ENCODE measurements at places on chromosomes 6 and 20. TPM values are rescaled to one million over a fixed set of nuclear protein-coding genes. Genes with fewer than 3 reads are reported as not detected.

- H3K27me3 ChIP-seq = peaks cover 41% of the 10 kb centered on the region
- no peak overlapping the region for H3K4me3 ChIP-seq
- no peaks in the 10 kb centered on the region for H3K36me3 ChIP-seq
Observed at GRCh38 chr20:63148696-63149095, 67.2 kb downstream of the YTHDF1 start.

DNA sequence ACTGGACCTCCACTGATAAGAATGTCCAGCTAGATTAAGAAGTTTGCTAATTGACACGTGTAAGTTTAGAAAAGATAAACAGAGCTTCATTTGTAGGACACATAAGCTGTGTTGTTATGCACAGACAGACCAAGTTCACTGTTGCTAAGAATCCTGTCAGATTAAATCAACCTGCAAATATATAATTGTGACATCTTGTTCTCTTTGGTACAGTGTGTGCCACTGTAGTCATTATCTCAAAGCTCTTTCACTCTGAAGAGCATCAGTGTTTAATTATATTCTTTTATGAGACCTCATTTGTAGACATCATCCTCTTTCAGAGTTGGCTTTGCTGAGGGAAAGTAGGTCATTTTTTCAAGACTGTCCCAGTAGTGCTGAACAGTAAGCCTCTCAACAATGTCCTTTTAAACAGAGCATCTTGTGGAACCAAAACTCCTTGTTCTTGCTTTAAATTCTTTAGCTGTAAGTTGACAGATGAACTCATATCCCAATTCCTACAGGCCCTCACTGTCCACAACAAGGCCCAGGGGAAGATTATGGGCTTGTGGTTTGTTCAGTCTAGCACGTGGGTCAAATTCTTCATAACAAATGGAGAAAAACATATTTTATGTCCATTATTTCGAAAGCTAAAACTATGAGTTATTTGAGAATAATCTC, 252.4 kb downstream of the HDGFL1 start:
- no peak overlapping the region for H3K4me3 ChIP-seq
- H3K4me1 ChIP-seq = no peaks in the 10 kb centered on the region
- H3K27me3 ChIP-seq = no peaks in the 10 kb centered on the region
- no peak overlapping the region for H3K27ac ChIP-seq
- no peaks in the 10 kb centered on the region for H3K36me3 ChIP-seq

DNA sequence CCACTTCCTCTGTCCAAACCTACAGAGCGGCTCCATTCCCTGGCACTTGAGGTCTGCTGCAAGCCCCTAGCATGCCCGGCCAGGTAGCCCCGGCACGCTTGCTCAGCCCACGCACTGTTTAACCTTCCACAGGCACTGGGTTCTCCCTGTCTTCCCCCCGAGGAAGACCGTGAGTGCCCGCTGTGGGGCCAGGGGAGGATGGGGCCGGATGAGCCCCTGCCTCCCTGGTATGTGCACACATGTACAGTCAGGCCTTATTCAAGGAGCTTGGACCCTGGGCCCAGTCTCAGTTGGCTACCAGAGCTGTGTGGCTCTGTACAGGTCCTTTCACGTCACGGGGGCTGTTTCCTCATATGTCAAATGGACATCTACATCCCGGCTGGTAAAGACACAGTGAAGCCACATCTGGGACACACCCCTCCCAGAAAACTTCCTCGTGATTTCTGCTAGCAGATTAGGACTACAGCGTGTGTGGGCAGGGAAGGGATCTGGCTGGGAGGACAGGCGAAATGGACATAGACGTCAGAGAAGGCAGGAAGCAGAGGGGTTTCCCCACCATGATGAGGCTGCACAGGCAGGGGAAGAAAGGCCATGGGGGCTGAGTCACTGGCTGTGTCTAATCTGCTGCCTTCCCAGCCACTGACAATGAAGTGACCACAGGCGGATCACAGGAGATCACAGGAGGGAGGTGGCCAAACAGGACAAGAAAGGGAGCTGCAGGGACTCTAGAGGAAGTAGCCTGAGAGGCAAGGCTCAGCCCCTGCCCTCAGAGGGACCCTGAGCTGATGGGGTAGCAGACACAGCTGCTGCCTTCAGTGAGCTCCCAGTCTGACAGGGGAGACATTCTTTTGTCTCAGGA, 62.9 kb downstream of the MRPL14 start:
- H3K36me3 ChIP-seq = no peaks in the 10 kb centered on the region
- H3K4me3 ChIP-seq = no peak overlapping the region
- peak overlapping the region; percentile 60 for H3K27ac ChIP-seq
- DNase-seq = peak; percentile 97

The KCNB1 gene
- not detected for total RNA-seq

GRCh38 chr6:43280234-43280633, 17.8 kb upstream of the SLC22A7 start:
- H3K36me3 ChIP-seq = no peaks in the 10 kb centered on the region
- no peak overlapping the region for H3K27ac ChIP-seq

The MUCL3 gene
- total RNA-seq = not detected

The OXT gene
- total RNA-seq = not detected

- DNase-seq = no peak
- no peak overlapping the region for H3K27ac ChIP-seq
- no peaks in the 10 kb centered on the region for H3K27me3 ChIP-seq
- peaks cover 5% of the 10 kb centered on the region for H3K4me1 ChIP-seq
- H3K36me3 ChIP-seq = no peaks in the 10 kb centered on the region
Observed at GRCh38 chr6:113094779-113095178, 747.6 kb downstream of the RFPL4B start.

DNA sequence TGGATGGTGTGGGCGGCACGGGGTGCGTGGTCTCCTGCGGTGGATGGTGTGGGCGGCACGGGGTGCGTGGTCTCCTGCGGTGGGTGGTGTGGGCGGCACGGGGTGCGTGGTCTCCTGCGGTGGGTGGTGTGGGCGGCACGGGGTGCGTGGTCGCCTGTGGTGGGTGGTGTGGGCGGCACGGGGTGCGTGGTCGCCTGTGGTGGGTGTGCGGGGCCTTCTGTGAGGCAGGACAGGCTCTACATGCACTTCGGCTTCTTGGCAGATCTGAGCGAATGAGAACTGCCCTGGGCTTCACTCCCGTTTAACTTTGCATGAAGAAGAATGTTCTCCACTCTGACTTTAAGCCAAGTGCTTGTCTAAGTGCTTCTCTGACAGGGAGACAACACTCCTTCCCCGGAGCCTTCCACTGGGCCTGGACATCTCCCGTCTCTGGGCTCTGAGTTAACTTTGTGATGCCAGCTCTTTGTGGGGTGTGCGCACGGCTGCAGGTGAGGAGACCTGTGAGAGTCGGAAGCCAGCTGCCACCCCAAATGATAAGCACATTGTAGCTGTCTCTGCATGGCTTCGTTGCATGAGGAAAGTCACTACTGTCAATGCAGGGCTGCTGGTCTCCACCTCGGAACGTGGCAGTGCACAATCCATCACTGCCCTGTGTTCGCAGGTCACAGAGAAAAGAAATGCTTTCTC, 244.8 kb downstream of the DLL1 start:
- H3K27me3 ChIP-seq = no peaks in the 10 kb centered on the region
- no peak overlapping the region for H3K27ac ChIP-seq
- H3K4me3 ChIP-seq = no peak overlapping the region
- no peaks in the 10 kb centered on the region for H3K36me3 ChIP-seq
- DNase-seq = no peak

The GRIK2 gene
- 0.97 TPM for total RNA-seq

GRCh38 chr20:60001108-60001507, 42.9 kb downstream of the CDH26 start:
- no peak for DNase-seq
- H3K27me3 ChIP-seq = peaks cover 6% of the 10 kb centered on the region
- H3K27ac ChIP-seq = no peak overlapping the region
- no peaks in the 10 kb centered on the region for H3K4me1 ChIP-seq
- H3K36me3 ChIP-seq = no peaks in the 10 kb centered on the region

GRCh38 chr6:56540232-56541029, 102.3 kb downstream of the DST start:
- H3K36me3 ChIP-seq = peaks cover 22% of the 10 kb centered on the region
- H3K27me3 ChIP-seq = no peaks in the 10 kb centered on the region
- peak overlapping the region; percentile 43 for H3K4me3 ChIP-seq

- H3K27me3 ChIP-seq = peaks cover 82% of the 10 kb centered on the region
- H3K4me3 ChIP-seq = no peak overlapping the region
- H3K4me1 ChIP-seq = no peaks in the 10 kb centered on the region
- DNase-seq = no peak
Observed at GRCh38 chr20:44807051-44807683, 3.2 kb downstream of the RIMS4 start.

The GPR63 gene
- 0.44 TPM for total RNA-seq

DNA sequence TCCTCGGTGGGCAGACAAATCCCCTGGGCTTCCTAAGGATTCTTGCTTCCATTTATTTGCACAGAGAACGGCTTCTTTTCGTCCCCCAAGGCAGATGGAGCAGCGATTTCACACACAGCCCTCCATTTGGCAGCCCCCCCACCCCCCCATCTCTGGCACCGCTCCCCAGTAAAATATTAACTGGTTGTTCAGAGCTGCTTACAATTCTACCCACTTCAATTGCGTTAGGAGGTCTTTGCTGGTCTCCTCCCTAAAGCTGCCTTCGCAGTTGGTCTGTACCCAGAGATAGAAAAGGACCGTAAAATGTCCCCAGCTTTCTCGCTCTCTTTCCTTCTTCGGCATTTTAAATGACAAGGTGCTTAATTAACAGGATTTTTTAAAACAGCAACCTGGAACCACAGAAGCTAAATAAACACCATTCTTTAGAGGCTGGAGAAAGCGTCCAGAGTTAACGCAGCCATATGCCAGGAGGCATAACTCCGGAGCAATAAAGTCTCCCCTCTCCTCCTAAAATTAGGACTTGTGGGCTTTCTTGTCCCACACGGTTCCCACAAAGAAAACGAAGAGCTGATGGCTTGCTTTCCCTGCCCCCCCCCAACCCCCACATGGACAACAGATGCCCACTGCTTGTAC, 1.7 kb upstream of the ZMYND8 start:
- H3K27me3 ChIP-seq = no peaks in the 10 kb centered on the region
- H3K27ac ChIP-seq = peak overlapping the region; percentile 96
- H3K36me3 ChIP-seq = no peaks in the 10 kb centered on the region
- no peak for DNase-seq

GRCh38 chr20:34715384-34715783, 11.2 kb downstream of the TP53INP2 start:
- DNase-seq = no peak
- no peak overlapping the region for H3K4me3 ChIP-seq
- H3K27me3 ChIP-seq = no peaks in the 10 kb centered on the region
- H3K36me3 ChIP-seq = peaks cover 52% of the 10 kb centered on the region

DNA sequence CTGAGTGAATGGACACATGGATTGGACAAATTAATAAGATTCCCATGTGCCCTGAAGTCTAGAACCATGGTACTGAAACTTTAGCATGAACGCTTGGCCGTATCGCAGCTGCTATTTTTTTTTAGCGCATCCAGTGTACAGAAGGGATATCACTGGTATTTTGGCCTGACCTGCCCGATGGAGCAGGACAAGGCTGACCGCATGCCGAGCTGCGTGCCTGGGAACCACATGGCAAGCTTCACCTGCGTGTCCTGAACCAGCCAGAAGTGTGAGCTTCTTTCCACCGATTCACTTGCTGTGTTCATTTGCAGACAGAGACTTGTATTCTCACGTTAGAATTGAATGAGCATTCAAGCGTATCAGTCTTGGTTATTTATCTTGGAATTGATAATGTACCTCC, 145.7 kb downstream of the CDH4 start:
- H3K27me3 ChIP-seq = no peaks in the 10 kb centered on the region
- no peak overlapping the region for H3K27ac ChIP-seq
- no peak for DNase-seq
- H3K4me3 ChIP-seq = no peak overlapping the region

- no peak overlapping the region for H3K4me3 ChIP-seq
- H3K36me3 ChIP-seq = no peaks in the 10 kb centered on the region
- no peak for DNase-seq
- H3K27me3 ChIP-seq = no peaks in the 10 kb centered on the region
- H3K27ac ChIP-seq = no peak overlapping the region
- H3K4me1 ChIP-seq = no peaks in the 10 kb centered on the region
Observed at GRCh38 chr6:8574749-8575468, 139.6 kb upstream of the SLC35B3 start.

DNA sequence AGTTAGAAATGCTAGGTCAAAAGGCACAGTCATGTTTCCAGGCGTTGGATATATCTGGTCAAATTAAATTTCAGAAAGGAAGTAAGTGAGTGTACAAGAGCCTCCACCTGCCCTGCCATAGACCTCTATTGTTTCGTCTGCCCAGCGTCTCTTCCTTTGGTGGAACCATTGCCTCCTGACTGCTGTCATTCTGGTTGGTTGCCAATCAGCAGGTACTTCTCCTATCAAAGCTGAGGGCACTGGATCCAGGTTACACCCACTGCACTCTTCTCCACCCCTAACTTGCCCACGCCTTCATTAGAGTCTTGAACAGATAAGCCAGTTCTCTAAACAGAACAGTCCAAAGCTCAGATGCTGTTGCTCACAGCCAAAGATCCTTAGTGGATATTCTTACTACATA, 2.6 kb upstream of the WFDC5 start:
- H3K27me3 ChIP-seq = peaks cover 15% of the 10 kb centered on the region
- no peaks in the 10 kb centered on the region for H3K36me3 ChIP-seq
- no peak overlapping the region for H3K27ac ChIP-seq
- H3K4me3 ChIP-seq = no peak overlapping the region

DNA sequence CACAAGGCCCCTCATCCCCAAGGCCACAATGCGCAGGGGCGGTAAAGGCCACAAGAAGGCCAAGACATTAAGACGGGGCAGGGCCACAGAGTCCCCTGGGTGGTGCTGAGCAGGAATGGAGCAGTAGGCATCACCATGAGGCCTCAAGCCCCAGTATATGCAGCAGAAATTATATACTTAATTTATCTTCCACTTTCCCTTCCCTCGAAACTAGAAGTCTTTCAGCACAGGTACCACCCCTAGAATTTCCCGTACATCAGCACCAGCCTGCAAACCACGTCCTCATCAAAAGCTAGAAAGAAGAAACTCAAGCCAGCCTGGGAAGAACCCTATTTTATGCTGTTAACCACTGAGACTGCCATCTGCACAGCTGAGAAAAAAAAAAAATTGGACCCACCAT, 89.4 kb downstream of the PLG start:
- no peaks in the 10 kb centered on the region for H3K27me3 ChIP-seq
- H3K4me1 ChIP-seq = no peaks in the 10 kb centered on the region
- DNase-seq = no peak

The AKAP7 gene
- total RNA-seq = 5.9 TPM

The FAM162B gene
- total RNA-seq = not detected

DNA sequence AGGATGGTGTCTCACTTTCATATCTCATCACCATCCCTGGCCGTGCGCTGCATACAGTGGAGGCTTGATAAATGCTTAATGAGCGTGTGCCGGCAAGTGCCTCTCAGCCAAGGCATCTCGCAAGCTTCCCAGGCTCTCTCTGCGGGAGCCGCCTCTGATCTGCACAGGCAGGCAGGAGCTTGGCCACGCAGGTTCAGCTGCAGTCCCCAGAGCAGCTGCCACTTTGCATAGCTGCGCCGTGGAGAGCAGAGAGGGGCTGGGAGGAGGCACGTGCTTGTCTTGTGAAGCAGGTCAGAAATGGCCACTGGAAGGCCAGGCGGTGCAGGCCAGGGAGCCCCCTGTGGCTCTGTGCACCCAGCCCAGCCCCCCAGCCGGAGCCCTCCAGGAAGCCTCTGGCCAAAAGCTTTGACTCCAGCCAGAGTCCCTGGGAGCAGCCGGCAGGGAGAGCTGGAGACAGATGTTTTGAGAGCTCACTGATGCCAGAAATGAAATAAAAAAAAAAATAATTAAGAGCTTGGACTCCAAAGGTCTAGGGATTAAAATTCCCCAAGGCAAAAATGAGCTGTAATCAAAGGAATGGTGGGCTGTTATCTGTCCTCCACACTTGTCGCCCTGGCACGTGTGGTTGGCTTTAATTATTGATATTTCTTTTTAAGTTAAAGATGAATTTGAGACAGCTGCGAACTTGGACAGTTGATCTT, 377.0 kb downstream of the CDH4 start:
- no peaks in the 10 kb centered on the region for H3K4me1 ChIP-seq
- H3K27me3 ChIP-seq = peaks cover 62% of the 10 kb centered on the region
- DNase-seq = no peak
- H3K27ac ChIP-seq = no peak overlapping the region
